ENCODE measurements at places on chromosomes 1 and 21.
A peak's percentile ranks its signal among the peaks of the same experiment; 100 is the strongest.

DNA sequence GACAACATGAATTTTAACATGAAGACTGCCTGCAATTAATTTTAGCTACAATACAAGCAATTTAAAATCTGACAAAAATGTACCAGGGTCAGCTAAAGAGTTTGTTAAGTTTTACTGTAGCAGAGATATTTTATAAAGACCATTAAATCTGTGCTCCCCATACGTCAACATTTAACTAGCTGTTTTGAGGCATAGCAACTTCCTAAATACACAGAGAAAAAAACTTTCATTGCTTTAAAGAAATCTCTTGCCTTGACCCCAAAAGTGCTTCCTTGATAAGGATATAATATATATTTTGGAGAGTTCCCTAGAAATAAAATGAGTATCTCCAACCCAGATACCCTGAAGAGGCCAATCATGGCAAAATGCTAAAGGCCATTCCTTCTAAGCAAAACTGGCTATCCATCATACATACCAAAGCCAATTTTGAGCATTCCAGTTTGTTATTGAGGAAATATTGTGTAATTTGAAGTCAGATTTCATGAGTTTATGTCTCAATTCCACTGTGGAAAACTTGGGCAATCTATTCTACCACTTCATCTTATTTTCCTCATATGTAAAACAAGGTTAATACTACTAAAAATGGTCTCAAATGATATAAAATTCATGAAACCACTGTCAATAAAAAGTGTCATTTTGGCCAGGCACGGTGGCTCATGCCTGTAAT, 19.1 kb downstream of the ASPM start:
- DNase-seq = no peak

GRCh38 chr1:202018468-202019234, 8.3 kb downstream of the ELF3 start:
- DNase-seq = no peak

- no peak for DNase-seq
Observed at GRCh38 chr1:227712648-227713047, 22.5 kb downstream of the JMJD4 start.

GRCh38 chr1:21707891-21708290, 38.7 kb upstream of the RAP1GAP start:
- DNase-seq = no peak

DNA sequence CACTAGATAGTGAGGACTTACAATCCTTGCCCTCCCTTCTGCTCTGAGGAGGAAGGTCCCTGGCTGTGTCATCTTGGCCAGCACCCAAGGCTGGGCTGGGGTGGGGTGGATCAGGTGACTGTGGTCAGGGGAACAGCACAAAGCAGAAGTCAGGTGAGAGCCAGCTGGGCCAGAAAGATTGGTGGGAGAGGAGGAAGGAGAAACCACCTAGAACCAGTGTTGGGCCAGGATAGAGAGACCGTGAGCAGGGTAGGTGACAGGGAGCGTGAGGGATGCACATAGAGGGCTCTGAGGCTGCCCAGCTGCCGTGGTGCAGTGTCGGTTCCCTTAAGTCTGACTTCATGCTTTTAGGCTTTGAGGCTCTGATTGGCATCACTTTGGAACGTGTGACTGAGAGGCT, 22.7 kb downstream of the NCF2 start:
- peak; percentile 64 for DNase-seq

Measured in left ventricle myocardium superior (tissue), 1 donor.